Myocyte (in vitro differentiated cells): ENCODE measurements at places on chromosomes 7 and 10. TPM values are rescaled to one million over a fixed set of nuclear protein-coding genes. Genes with fewer than 3 reads are reported as not detected.

DNA sequence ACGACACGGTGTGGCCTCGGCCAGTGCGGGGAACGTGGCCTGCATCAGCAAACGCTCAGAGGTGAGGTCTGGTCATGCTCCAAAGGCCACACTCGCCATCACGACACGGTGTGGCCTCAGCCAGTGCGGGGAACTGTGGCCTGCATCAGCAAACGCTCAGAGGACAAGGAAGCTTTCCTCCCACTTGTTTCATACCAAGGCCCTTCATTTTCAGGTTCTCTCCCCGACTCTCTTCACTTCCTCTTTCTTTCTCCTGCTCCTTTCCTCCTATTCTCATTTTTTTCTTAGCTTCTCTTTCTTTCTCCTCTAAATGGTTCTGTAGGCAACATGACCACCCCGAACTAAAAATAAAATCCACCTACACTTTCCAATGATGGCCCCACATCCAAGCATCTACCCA, 384.4 kb upstream of the SHH start:
- DNase-seq, result no peak

DNA sequence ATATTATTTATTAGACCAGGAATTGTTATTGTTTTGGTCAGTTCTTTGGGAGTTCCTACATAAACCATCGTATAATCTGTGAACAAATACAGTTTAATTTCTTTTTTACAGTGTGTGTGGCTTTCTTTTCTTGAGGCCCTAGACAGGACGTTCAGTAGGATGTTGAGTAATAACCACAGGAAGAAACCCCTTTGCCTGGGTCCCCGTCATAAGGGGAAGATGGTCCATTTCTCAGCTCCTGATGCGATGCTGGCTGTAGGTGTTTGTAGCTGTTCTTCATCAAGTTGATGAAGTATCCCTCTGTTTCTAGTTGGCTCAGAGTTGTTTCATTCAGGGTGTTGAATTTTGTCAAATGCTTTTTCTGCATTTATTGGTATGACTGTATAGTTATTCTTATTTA, 219.7 kb upstream of the ADARB2 start:
- DNase-seq, result no peak

Gene USP54
- 79.9 and 88.8 TPM in 2 replicates for total RNA-seq

DNA sequence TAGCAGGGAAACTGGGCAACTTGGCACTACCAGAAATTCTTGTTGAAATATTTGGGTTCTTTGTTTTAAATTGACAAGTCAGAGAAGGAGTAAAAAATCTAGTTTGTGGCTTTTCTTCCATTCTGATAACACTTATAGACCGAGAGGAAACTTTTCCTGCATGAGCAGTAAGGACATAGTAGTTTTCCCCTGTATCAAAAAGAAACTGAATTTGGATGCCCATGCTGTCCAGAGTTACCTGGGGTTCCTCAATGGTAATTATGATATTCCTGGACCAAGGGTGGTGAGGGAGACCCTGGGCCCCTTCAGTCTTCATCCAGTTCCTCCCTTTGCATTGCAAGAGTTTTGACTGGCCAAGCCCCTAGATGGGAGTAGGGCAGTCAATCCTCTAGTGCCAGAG, 19.9 kb upstream of the STEAP2 start:
- DNase-seq, result no peak

DNA sequence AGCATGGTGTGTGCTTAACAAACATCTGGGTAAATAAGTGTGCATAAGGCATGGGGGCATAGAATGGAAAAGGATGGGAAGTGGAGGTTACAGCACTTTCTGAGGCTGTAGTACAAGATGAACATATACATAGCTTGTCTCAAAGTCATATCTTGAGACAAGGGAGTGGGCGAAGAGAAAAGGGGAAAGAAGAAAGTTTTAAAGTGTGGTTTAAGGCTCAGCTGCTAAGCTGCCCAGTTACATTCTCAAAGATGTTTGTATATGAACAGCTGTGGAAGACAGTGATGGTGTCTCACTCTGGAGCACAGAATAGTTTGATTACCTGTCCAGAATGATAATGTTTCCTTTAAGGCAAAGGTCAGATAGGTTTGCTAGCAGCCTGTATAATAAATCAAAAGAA, 61.9 kb upstream of the LANCL2 start:
- no peak for DNase-seq

DNA sequence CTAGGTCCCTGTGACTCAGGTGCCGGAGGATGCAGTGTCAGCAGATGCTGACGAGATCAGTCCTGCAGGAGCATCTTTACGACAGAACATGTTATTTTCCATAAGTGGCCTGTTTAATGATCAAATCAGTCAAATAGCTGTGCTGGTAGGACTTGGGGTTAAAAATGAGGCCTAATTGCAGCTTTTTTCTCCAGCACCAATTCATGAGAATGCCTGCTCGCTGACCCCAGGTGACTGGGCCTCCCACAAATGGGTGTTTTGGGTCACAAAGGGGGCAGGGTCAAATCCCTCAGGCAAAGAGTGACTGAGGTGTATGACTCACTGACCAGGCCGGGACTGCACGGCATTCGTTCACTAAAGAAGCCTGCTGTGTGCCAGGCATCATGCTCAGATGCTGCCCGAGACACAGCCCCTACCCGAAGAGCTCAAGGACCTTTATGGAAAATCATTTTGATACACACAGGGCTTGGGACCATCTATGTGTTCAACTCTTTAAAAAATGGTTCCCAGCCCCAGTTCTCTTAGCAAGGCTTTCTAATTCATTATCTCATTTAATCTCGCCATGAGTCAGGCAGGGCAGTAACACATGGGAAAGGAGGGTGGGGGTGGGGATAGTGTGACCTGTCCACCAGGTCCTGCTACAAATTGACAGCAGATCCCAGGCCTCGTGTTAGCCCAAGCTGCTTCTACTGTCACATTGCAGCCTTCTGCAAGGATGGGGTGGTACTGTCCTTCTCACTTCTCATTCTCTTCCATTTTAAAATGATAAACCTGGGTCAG, 21.1 kb downstream of the ZNF775 start:
- DNase-seq, result no peak

Gene STEAP1
- 12.5 and 14.4 TPM in 2 replicates for total RNA-seq

DNA sequence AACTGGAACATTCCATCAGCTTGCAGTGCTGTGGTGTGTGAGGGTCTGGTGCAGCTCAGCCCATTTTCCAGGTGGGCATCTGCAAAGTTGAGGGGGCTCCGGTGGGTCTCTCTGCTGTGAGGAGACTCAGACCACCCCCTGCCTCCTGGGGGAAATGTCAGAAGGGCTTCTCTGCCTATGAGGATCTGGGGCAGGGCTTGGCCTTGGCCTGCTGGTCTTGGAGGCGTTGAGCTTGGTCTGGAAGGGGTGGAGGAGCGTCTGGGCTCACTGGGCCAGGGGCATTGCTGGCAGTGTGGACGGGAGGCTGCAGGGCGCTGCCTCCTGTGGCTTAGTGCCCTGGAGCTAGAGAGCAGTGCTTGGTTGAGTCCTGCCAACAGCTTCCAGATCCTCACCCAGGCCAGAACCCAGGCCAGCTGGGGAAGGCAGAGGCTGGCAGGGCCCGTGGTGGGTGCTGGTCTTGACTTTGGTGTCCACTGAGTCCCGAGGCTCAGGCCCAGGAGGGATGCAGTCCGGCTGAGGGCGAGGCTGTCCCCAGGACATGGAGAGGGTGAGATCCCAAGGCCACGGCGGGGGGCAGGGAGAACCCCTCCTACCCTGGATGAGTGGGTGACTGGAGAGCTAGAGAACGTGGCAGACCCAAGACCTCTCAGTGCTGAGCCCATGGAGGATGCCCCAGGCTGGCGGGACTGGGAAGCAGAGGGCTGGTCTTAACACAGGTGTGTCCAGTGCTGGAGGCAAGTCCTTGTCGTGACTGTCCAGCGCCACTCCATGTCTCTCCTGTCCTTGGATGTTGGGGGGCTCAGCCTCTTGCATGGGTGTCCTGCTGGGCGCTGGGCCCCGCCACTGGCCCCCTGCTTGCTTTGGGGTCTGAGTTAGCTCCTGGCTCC, 2.8 kb downstream of the SPRN start:
- DNase-seq, result no peak

- no peak for DNase-seq
Observed at GRCh38 chr7:137110091-137110509, 233.4 kb downstream of the PTN start.

- no peak for DNase-seq
Observed at GRCh38 chr7:105653441-105654005, 72.2 kb upstream of the EFCAB10 start.

- DNase-seq, result no peak
Observed at GRCh38 chr10:124711145-124711544, 33.0 kb downstream of the FAM53B start.

- DNase-seq, result peak; percentile 28
Observed at GRCh38 chr10:14605231-14605925, 169.3 kb downstream of the FAM107B start.

DNA sequence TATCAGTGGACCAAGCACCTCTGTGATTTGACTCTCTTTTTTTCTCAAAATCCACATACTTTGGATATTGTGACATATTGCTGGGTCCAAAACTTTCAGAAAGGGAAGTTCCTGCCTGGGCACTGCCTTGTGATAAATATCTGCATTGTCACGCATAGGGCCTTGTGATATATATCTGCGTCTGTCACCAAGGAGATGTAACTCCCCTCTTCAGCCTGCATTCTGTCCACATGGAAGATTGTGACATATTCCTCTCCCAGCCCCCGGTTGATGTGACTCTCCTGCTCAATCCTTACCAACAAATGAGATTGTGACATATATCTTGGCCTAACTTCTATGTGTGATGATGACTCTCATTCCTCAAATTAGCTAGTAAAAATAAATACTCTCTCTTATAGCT, 25.4 kb upstream of the ZNF107 start:
- DNase-seq, result no peak

GRCh38 chr7:10474048-10474447, 499.6 kb upstream of the PHF14 start:
- DNase-seq, result peak; percentile 64

Gene ZMIZ2
- 14.7 and 21.8 TPM in 2 replicates for total RNA-seq

- no peak for DNase-seq
Observed at GRCh38 chr7:155834486-155835048, 22.3 kb upstream of the SHH start.

DNA sequence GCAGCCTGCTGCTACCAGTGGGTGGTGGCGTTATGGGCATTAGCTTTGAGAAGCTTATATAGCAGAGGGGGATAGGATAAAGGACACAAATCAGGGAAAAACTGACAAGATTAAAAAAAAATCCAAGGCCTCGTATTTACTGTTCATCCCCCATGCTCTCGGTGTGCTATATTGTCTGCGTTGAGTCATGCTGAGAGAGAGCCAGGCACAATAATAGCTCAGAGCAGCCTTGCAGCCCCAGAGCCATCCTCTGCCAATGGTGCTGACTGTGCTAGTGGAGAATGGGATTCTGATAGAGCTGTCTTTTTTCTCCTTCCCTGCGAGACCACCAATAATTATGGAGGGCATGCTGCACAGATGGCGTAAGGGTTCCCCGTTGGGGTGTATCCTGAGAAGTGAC, 51.7 kb upstream of the FZD1 start:
- peak; percentile 55 for DNase-seq
